8988T (cell line): ENCODE measurements at places on chromosomes 3 and 15.

DNA sequence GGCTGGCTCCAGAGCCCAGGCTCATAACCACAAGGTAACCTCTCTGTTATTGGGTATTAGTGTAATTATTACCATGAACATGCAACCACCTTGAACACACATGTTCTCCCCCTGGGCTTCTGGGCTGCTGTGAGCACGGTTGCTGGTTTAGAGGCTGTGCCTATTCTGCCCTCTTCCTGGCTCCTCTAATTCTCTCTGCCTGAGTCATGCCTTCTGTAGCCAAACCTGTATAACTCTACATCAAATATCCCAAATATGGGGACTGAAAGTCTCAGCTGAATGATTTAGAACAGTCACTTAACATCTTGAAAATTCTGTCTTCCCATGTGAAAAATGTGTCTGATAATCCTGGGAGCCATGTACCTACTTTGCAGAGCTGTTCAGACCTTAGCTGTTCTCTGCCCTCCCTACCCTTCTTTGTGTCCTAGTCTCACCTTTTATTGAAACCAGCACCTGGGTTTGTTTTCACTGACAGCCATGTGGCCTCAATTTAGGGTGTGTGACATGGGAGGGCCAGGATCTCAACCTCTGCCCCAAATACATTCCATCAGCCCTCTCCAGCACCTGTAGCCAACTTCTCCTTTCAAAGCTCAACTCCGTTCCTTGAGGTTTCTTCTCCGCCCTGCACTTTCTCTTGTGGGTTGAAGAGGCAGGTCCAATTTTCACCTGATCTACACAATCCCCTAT is 60.7 kb downstream of the PDZRN3 start:
- no peak for DNase-seq

GRCh38 chr3:5980475-5980874 is 793.0 kb downstream of the EDEM1 start:
- DNase-seq = no peak

DNA sequence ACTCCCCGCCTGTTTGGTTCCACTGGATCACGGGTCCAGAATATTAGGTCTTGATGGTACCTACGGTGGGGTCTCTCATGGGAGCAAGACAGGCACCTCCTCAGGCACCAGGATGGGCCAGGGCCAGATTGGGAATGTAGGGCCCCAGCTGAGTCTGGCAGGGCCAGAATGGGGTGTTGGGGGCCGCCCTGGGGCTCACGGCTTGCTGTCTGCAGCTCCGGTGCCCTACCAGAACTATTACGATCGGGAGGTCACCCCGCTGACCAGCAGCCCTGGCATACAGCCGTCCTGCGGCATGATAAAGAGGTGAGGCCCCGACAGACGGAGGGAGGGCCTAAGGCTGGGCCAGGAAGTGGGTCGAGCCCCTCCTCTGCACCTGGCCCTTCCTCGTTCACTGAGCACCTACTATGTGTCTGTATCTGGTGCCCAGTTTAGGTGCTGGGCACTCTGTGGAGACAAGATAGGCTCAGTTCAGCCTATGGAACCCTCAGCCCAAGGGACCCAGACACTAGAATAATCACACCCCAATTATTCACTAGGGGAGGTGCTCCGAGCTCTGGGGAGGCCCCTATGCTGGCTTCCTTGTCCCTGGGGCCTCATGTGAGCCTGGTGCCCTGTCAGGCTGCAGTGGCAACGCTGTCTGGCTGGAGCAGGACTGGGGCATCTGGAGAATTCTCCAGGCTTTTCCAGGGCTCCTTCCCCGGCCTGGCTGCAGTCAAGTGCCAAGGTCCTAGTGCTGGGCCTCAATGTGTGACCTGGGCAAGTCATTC is 37.9 kb downstream of the PSTPIP1 start:
- peak; percentile 8 for DNase-seq

- no peak for DNase-seq
Measured at GRCh38 chr15:61483599-61483998, 254.5 kb upstream of the RORA start.

DNA sequence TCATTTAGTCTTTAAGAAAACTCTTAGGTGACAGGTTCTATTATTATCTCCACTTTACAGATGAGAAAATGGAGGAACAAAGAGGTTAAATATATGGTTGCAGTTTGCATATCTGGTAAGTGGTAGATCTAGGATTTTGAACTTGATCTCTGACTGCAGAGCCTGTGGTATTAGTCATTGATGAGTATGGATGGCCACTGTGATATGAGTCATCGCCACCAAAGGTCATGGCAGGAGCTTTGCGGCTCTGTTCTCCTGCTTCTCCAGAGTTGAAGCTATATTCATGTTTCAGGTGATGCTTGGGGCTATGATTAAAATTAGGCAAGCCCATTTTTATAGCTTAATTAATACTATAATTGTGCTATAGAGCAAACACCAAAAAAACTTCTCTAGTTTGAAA is 306.2 kb upstream of the DPPA4 start:
- DNase-seq = peak; percentile 11
